ENCODE measurements at places on chromosomes 2 and 18.
A peak's percentile ranks its signal among the peaks of the same experiment; 100 is the strongest.

DNA sequence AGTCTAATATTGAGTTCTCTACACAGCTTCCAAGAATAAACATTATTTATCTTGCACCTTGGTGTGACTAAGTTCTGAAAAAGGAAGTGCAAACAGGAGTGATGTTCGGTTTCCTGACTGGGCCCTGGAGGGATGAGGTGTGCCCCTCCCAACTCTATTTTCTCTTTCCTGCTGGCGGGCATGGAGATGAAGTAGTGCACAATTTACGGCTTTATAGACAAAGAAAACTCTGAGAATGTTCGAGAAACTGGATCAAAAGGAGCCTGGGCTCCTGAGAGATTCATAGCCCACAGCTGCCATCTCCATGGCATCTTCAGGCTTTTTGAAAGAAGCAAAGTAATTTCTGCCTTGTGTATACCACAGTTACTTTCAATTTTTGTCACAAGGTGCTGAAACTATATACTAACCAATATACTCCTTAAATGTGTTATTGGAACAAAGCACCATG, 22.3 kb downstream of the LRATD1 start:
- no peak for DNase-seq

- no peak for DNase-seq
Measured at GRCh38 chr2:216741223-216741593, 45.9 kb upstream of the IGFBP5 start.

- no peak for DNase-seq
Measured at GRCh38 chr2:210623506-210623905, 67.1 kb downstream of the CPS1 start.

- no peak for DNase-seq
Measured at GRCh38 chr2:239181074-239181902, 219.5 kb downstream of the HDAC4 start.

DNA sequence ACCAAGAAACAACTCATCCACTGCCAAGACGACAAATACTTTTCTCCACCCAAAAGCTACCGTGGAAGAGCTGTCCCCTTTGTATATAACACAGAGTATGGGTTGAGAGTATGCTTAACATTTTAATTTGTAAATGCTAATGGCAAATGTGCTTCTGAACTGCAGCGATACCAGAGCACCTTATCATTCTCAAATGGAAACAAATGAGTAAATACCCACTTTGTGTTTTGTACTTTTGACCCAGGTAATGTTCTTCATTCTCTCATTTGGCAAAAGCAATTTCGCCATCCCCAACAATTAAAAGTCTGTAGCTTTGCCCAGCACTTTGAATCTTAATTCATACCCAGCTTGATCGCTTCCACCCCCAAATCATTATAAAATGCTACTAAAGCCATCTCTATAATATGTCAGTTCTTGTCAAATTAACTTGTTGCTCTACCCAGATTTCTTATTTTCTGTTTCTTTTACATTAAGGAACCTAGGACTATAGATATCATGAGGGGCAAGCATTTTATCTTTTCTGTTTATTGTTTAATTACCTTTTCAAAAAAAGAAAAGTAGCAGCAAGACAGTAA, 6.2 kb upstream of the POU3F3 start:
- no peak for DNase-seq

DNA sequence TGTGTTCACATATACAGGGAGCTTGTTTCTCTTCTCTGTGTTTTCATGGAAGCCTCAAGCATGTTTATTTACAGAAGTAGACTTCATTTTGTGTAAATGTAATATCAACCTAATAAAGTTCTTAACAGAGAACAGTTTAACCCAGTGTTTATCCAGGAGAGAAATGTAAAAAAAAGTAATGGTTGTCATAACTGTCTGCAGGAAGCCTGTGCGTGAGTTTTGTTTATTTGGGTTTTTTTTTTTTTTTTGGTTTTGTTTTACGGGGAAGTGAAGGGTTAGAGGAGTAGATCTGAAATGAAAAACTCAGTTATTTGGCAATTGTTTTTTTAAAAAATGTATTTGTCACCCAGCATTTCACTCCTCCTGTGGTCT, 124.7 kb downstream of the RAPGEF4 start:
- DNase-seq, result no peak

DNA sequence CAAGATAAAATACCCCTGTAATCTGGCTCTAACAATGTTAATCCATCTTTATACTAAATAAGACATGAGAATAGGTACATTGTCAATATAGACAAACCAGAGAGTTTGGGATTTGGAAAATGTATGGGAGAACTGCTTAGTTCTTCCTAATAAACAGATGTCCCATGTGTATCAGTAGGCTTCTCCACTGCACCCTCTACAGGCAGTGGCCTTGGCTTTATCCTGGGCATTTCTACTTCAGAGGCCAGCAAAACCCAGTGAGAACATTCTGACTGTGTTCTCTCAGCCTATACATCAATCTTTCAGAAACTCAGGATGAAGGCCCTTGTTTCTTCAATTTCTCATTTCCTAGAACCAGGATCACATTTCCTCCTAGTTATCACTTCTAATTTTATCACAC, 1167.5 kb upstream of the ACVR2A start:
- DNase-seq, result no peak

GRCh38 chr2:181937473-181937872, 45.9 kb downstream of the ITPRID2 start:
- DNase-seq, result no peak

DNA sequence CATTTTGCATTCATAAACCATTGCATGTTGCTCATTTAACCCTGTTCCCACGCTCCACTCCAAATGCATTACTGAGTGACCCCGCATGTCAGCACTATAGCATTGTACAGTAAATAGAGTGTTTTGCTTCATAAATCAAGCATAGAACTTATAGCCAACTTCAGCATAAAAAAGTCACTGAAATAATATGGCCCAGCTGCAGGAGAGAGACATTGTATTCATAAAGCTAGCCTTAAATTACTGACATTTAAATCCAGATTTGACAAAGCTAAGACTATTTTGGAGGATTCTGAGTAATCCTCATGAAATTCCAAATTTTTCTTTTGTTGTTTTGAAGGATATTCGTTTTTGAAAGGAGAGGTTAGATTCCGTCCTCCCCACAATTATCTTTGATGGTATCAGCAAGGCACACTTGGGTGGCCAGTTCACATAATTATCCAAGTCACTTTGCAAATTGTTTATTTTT, 320.9 kb upstream of the TCF4 start:
- no peak for DNase-seq

GRCh38 chr2:143162997-143163396, 33.8 kb downstream of the ARHGAP15 start:
- DNase-seq, result no peak

- no peak for DNase-seq
Measured at GRCh38 chr2:176325732-176326131, 56.5 kb downstream of the MTX2 start.

DNA sequence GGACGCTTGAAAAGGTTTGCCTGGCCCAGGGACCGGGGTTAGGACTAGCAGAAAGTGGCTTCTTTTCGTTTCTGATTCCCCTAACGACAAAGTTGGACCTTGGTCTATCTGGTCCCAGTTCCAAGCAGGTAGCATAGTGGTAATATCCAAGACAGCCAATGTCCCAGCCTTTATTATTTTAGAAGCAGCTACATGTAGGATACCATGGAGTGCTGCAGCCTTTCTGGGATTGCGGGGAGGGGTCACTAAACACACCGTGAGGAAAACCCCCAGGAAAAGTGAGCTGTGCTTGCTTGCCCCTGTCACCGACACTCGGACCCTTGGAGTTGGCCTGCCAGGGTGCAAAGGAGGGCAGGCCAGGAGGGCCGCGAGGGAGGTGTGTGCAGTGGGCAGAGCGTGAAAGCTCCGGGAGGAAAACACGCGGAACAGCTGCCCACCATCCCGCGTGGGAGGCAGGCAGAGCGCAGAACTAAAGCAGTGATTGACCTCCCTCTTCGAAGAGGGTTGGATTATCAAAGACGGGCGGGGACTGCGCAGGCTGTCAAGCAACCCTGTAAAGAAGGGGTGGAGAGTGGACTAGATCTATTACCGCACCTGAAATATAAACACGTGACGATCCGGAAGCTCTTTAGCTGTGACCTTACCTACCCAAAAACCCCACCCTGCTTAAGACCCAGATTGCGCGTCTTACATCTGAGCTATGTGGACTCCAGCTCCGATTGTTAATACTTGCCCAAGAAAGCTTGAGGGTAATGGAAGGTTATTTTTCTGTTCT, 624 bp upstream of the MAP4K3 start:
- DNase-seq, result peak; percentile 14

GRCh38 chr2:86256982-86257381, 57.7 kb downstream of the MRPL35 start:
- no peak for DNase-seq

- DNase-seq, result no peak
Measured at GRCh38 chr2:26994983-26995382, 24.5 kb downstream of the MAPRE3 start.

DNA sequence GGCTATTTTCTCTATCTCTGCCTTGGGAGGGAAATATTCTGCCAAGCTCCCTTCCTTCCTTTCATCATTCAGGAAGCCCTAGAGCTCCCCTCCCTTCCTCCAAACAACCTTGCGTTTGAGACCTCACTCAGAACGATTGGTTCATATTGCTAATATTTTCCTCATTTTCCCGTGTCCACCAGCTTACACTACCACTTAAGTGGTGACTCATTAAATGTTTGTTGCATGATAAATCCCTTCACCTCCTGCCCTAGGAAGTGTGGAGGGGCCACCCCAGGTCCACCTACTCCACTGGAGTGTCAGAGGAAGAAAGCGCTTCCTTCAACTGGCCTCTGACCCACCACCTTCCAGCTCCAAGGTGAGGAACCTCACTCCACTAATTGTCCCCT, 2.3 kb upstream of the LPIN2 start:
- no peak for DNase-seq

- no peak for DNase-seq
Measured at GRCh38 chr2:236546561-236547002, 23.0 kb upstream of the ACKR3 start.

DNA sequence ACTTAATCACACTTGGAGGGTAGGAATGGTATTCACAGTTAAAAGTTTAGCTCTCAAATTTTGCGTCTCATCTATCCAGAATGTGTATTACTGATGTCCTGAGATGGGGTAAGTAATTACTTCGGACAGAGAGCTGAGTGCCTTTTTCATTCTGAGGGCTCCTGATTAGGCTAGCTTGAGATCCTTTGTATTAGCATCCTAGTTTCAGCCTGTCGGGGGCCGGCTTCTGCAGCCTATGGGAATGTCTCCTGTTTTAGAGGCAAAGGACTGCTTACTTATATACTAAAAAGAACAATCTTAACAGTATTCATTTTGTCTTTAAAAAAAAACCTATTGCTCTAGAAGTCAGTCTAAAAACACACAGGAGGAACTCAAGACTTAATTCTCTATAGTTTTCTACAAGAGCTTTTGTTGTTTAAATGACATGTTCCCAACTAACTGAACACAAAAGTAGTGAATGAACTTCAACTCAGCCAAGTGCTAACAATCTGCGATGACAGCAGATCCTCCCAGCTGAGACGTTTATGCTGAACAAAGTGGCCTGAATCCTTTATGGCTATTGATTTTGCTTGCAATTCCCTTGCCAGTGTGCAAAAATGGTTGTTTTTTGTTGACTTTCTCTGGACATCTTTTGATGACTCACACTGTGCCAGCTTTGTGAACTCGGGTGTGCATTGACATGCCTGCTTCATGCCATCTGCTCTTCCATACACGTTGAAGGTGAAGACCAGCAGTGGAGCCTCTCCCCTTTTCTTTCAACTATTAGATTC, 118.7 kb downstream of the LYPD6B start:
- no peak for DNase-seq

- DNase-seq, result no peak
Measured at GRCh38 chr2:15874854-15875804, 65.2 kb upstream of the MYCN start.

DNA sequence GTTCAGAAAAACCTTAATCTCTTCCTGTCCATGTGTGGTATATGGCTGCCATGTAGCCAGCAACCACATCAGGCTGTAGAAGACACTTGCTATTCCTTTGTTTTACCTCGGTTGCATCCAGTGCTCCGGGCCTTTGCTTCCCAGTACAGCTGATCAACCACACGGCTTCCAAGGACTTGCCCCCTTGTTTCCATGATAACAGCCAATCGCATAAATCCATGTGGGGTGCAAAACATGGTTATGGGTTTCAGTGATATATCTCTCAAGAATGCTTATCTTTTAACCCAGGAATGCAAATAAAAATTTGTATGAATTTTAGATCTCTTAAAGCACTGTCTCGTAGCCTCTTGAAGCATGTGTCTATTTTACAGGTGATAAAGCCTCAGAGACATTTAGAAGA, 118.3 kb downstream of the MGAT5 start:
- no peak for DNase-seq

DNA sequence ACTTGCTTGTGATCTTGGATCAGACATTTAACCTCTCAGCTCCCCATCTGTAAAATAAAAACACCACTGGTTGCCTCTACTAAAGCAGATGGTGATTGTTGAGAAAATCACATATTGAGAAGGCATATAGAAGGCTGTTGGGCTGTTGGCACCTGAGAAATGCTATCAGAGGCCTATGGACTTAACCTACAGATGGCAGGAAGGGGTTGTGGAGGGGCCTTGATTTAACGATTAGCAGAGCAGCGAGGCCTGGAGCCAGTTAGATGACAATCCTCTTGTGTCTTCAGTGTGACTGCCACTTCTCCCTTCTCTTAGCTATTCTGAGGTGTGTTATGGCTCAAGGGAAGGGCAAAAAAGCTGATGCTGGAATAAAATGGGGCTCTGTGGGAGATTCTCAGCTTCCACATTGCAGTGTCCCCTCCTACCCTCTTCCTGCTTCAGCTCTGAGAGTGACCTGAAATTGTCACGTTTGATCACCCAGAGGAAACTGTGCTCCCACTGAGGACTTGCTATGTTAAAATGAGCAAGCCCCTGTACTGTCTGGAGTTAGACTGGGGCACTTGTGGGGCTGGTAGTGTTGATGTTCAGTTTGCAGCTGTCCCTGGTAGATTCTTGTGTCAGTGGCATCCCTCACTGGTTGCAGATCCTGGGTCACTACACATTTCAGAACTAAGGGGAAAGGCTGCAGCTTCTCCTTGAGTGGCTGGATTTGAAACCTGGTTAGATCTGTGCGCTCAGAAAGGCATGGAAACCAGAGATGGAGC, 31.5 kb downstream of the CXCR4 start:
- DNase-seq, result no peak

DNA sequence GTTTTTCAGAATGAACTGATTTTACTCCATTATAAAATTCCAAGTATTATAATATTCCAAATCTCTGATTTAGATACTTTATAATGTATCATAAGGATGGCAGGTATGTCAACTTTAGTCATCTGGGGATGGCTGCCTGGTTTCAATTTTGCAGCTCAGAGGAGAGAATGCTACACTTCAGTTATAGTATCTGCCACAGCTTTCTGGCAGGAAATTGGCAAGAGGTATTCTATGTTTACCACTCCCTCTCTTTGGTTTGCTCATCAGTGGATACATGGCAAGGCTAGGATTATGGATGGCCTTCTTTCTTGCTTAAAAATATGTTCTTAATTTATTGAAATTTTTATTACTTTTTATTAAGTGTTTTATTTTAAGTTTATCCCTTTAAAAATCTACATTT, 67.0 kb upstream of the TNFRSF11A start:
- no peak for DNase-seq

- no peak for DNase-seq
Measured at GRCh38 chr18:6962571-6963451, 154.8 kb downstream of the LAMA1 start.
